ENCODE measurements at places on chromosomes 1 and 21. TPM values are rescaled to one million over a fixed set of nuclear protein-coding genes. Genes with fewer than 3 reads are reported as not detected.

Gene IGSF3
- 3.9 TPM for total RNA-seq

Gene WNT3A
- total RNA-seq = not detected

Gene INSRR
- total RNA-seq = not detected

Gene MATN1
- 0.54 TPM for total RNA-seq

Gene CFHR2
- not detected for total RNA-seq

- H3K27ac ChIP-seq = no peak overlapping the region
- no peak overlapping the region for H3K4me3 ChIP-seq
- H3K4me1 ChIP-seq = no peaks in the 10 kb centered on the region
- H3K27me3 ChIP-seq = no peaks in the 10 kb centered on the region
- no peaks in the 10 kb centered on the region for H3K36me3 ChIP-seq
- DNase-seq = no peak
These were observed 217.2 kb downstream of the CHRM3 start for GRCh38 chr1:239603530-239603929.

- no peak for DNase-seq
- H3K27me3 ChIP-seq = no peaks in the 10 kb centered on the region
- H3K27ac ChIP-seq = no peak overlapping the region
- H3K36me3 ChIP-seq = no peaks in the 10 kb centered on the region
- H3K4me3 ChIP-seq = no peak overlapping the region
These were observed 77.2 kb downstream of the IVNS1ABP start for GRCh38 chr1:185239861-185240260.

GRCh38 chr1:156106624-156107488 lies 7.7 kb upstream of the LMNA start:
- no peaks in the 10 kb centered on the region for H3K36me3 ChIP-seq
- peak overlapping the region; percentile 46 for H3K4me3 ChIP-seq
- peak; percentile 67 for DNase-seq
- H3K27me3 ChIP-seq = no peaks in the 10 kb centered on the region
- H3K27ac ChIP-seq = peak overlapping the region; percentile 93
- H3K4me1 ChIP-seq = peaks cover 63% of the 10 kb centered on the region

DNA sequence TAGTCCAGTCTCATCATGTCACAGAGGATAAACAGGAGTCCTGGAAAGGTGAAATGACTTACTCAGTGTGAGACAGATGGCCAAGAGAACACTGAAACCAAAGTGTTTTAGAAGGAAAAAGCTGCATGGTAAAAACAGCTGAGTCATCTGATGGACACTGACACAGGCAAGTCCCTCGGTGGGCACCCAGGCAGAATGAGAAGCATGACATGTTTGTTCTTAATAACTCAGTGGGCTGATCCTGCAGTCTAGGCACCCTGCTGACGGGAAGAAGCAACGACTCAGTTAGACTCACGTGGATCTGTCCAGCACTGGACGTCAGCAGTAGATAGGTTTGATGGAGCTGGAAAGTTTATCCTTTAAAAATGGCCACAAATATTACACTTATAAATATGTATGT lies 116.9 kb downstream of the RGS7 start:
- H3K36me3 ChIP-seq = no peaks in the 10 kb centered on the region
- H3K27ac ChIP-seq = no peak overlapping the region
- H3K4me3 ChIP-seq = no peak overlapping the region
- no peak for DNase-seq
- H3K27me3 ChIP-seq = no peaks in the 10 kb centered on the region
- H3K4me1 ChIP-seq = no peaks in the 10 kb centered on the region

GRCh38 chr1:147053269-147053668 lies 115.1 kb downstream of the NBPF12 start:
- no peak for DNase-seq
- no peaks in the 10 kb centered on the region for H3K27me3 ChIP-seq
- H3K27ac ChIP-seq = no peak overlapping the region
- H3K4me1 ChIP-seq = no peaks in the 10 kb centered on the region
- H3K4me3 ChIP-seq = no peak overlapping the region
- H3K36me3 ChIP-seq = no peaks in the 10 kb centered on the region

DNA sequence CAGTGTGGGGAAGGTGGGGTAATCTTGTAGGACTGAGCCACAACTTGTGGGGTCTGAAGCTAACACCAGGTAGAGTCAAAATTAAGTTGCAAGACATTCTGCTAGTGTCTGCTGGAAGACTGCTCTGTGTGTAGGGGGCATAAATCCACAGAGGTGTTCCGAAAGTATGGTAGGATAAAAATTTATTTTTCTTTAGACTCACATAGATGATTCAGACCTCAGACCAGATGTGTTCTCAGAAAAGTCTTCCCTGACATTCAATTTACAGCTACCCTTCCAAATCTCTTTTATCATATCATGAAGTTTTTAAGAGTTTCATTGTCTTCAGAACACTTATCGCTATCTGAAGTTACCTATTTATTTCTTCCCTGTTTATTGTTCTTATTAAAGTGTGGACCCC lies 21.3 kb downstream of the DUSP10 start:
- no peak overlapping the region for H3K4me3 ChIP-seq
- DNase-seq = no peak
- peak overlapping the region; percentile 84 for H3K27ac ChIP-seq
- H3K4me1 ChIP-seq = peaks cover 89% of the 10 kb centered on the region
- no peaks in the 10 kb centered on the region for H3K36me3 ChIP-seq

DNA sequence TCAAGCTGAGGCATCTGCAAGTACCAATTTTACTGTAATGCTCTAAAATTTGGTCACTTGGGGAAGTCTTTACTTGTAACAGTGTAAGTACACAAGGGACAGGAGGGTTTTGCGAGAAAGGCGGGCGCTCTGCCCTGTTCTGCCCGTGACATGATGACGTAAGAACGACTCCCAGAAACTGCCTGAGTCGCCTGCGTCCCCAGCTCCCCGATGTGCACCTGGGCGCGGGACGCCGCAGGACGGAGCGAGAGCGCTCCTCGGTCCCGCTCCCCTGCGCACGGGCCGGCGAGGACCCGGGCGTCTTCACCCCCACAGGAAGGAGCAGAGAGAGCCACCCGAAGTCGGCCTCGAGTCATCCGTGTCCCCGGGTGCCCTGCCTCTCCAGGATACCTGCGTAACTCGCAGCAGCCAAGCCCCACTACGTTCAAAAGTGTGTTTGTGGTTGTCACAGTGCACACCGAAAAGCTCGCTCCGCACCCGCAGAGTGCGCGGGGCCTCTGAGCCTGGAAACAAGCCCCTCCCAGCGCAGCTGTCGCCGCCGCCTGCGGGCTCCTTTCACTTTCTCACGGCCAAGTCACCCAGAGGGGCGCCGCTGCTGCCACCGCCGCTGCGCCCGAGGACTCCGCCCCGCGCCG lies 3.3 kb upstream of the ZBTB18 start:
- peak; percentile 91 for DNase-seq
- H3K27me3 ChIP-seq = no peaks in the 10 kb centered on the region
- H3K4me1 ChIP-seq = peaks cover 26% of the 10 kb centered on the region
- H3K4me3 ChIP-seq = peak overlapping the region; percentile 90
- no peaks in the 10 kb centered on the region for H3K36me3 ChIP-seq
